ENCODE measurements at places on chromosomes 3 and 15. TPM values are rescaled to one million over a fixed set of nuclear protein-coding genes. Genes with fewer than 3 reads are reported as not detected.

Gene LARP6
- 6.5 TPM for polyA plus RNA-seq

Gene MAPKAPK3
- 39.1 TPM for polyA plus RNA-seq

Gene TCTA
- polyA plus RNA-seq = 11.3 TPM

Gene NTRK3
- polyA plus RNA-seq = 0.61 TPM

Gene SNX4
- polyA plus RNA-seq = 12.5 TPM

Gene CD86
- polyA plus RNA-seq = 0.39 TPM

Gene FGF7
- polyA plus RNA-seq = 2.7 TPM

Gene BAHD1
- 8.1 TPM for polyA plus RNA-seq

Gene TGM4
- not detected for polyA plus RNA-seq

Gene SAMD7
- not detected for polyA plus RNA-seq

Gene OXTR
- polyA plus RNA-seq = 1.0 TPM

Gene GALNT15
- 7.9 TPM for polyA plus RNA-seq

Gene AMOTL2
- polyA plus RNA-seq = 23.2 TPM

Gene TRAT1
- 0.13 TPM for polyA plus RNA-seq

Gene TBL1XR1
- polyA plus RNA-seq = 16.2 TPM

Gene PLSCR5
- not detected for polyA plus RNA-seq

Gene NUSAP1
- 16.6 TPM for polyA plus RNA-seq

Gene TARS3
- polyA plus RNA-seq = 3.2 TPM

Gene XRN1
- polyA plus RNA-seq = 4.3 TPM

Gene MORC1
- polyA plus RNA-seq = not detected

Gene TJP1
- 47.8 TPM for polyA plus RNA-seq

Gene CPEB1
- polyA plus RNA-seq = 0.41 TPM

Gene IQCF5
- not detected for polyA plus RNA-seq

Gene KCNAB1
- 1.3 TPM for polyA plus RNA-seq

Gene TP63
- polyA plus RNA-seq = 37.8 TPM

Gene DNAH1
- 4.9 TPM for polyA plus RNA-seq

Gene CCR8
- 0.06 TPM for polyA plus RNA-seq

Gene ESYT3
- polyA plus RNA-seq = 0.56 TPM

Gene GOLGA6D
- not detected for polyA plus RNA-seq

Gene KY
- polyA plus RNA-seq = 0.08 TPM

Gene ARID3B
- 5.0 TPM for polyA plus RNA-seq

Gene SENP5
- polyA plus RNA-seq = 8.4 TPM

Gene ACOX2
- 19.7 TPM for polyA plus RNA-seq

Gene WDR6
- polyA plus RNA-seq = 64.5 TPM

Gene RPS27L
- polyA plus RNA-seq = 59.5 TPM

Gene LTK
- 0.26 TPM for polyA plus RNA-seq

Gene NDUFB5
- polyA plus RNA-seq = 57.8 TPM

Gene DGKG
- polyA plus RNA-seq = 1.6 TPM

Gene MAGI1
- polyA plus RNA-seq = 6.0 TPM

Gene FANCD2OS
- polyA plus RNA-seq = 0.22 TPM

Gene FOXB1
- polyA plus RNA-seq = not detected

Gene P2RY12
- 0.16 TPM for polyA plus RNA-seq

Gene PRSS50
- polyA plus RNA-seq = 0.06 TPM

Gene SEMA6D
- polyA plus RNA-seq = 0.40 TPM

Gene SNTN
- polyA plus RNA-seq = not detected

Gene TUSC7
- not detected for polyA plus RNA-seq

Gene LRRIQ4
- polyA plus RNA-seq = not detected

Gene PCOLCE2
- polyA plus RNA-seq = 1.9 TPM

Gene EPHA6
- 0.20 TPM for polyA plus RNA-seq

Gene C3orf22
- not detected for polyA plus RNA-seq

Gene PSTPIP1
- polyA plus RNA-seq = 2.5 TPM
